ENCODE measurements at places on chromosomes 4 and X.
A peak's percentile ranks its signal among the peaks of the same experiment; 100 is the strongest.

- no peak for DNase-seq
These were observed 254.5 kb downstream of the SPRY1 start for GRCh38 chr4:123651066-123651465.

- DNase-seq = no peak
These were observed 961.3 kb downstream of the ADGRL3 start for GRCh38 chr4:62161446-62161845.

- DNase-seq = no peak
These were observed 157.0 kb downstream of the PCDH18 start for GRCh38 chr4:137375111-137375850.

GRCh38 chrX:333611-334311 lies 15.2 kb upstream of the GTPBP6 start:
- DNase-seq = no peak

DNA sequence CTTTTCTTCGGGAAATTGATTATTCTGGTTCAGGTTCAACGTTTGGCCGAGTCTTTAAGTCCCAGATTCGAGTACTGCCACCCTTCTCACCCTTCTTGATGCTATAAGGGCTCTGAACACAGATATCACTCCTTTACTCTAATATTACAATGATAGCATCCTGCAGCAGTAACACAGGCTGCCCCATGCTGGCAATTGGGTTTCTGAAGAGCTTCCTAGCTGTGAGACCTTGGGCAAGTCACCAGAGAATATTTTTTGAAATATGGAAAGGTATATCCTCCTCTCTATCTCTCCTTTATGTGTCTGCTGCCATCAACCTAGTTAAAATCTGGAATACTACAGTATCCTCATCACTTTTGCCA lies 297 bp upstream of the MTMR8 start:
- no peak for DNase-seq

DNA sequence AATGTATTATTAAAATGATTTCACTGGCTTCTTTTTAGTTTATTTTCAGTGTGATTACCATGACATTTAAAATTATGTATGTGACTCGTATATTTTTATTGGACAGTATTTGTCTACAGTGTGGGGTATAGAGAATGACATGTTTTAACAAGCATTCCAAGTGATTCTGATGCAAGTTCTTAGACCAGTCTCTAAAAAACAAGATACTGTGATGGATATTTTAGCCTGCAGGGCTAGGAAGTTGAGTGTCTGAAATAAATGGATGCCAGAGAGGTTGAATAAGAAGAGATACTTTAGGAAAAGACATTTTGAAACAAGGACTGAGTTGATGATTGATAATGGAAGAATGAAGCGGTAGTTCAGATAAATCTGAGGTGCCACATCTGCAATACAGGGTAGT lies 3.5 kb upstream of the MAD2L1 start:
- DNase-seq = no peak

DNA sequence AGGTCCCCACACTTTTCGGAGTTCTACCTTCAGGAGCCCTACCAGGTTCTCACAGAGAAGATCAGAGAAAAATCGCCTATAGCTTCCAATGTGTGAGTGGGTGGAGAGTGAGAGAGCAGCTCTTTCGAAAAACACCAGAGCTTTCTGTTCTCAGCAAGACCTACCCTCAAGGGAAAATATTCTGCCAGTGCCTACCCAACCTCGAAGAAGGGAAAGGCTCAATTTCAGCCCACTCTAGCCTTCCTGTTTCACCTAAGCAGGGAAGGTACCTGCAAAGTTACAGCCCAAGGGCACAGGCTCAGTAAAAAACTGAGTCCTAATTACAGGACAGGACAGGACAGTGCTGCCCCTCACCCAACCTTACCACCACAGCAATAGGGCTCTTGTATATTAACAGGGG lies 104.0 kb upstream of the WDR17 start:
- no peak for DNase-seq

- no peak for DNase-seq
These were observed 32.8 kb downstream of the CLDN22 start for GRCh38 chr4:183287309-183287659.

DNA sequence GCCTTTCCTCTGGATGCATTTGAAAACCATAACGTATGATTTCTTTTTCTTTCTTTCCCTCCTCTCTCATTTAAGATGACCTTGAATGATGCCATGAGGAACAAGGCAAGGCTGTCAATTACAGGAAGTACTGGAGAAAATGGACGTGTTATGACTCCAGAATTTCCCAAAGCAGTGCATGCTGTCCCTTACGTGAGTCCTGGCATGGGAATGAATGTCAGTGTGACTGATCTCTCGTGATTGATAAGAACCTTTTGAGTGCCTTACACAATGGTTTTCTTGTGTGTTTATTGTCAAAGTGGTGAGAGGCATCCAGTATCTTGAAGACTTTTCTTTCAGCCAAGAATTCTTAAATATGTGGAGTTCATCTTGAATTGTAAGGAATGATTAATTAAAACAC lies 142.8 kb downstream of the GRIA2 start:
- no peak for DNase-seq

GRCh38 chr4:8160233-8160560 lies 1.6 kb upstream of the ABLIM2 start:
- no peak for DNase-seq

DNA sequence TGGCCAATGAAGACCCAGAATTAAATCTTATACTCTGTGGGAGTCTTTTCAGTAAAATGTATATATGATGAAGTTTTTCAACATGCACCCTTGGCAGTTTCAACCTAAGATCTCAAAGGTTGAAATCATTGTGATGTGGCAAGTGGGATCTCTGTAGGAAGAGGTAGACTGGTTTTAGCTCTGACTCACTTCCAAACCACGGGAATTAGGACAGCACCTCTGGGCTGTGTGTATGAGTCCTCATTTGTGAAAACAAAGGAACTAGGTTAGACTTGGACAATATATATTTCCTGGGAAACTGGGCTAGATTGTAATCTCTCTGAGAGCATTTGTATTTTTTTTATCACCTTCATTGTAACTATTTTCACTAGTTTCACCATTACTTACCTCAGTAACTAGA lies 333.0 kb downstream of the ADGRL3 start:
- DNase-seq = no peak

DNA sequence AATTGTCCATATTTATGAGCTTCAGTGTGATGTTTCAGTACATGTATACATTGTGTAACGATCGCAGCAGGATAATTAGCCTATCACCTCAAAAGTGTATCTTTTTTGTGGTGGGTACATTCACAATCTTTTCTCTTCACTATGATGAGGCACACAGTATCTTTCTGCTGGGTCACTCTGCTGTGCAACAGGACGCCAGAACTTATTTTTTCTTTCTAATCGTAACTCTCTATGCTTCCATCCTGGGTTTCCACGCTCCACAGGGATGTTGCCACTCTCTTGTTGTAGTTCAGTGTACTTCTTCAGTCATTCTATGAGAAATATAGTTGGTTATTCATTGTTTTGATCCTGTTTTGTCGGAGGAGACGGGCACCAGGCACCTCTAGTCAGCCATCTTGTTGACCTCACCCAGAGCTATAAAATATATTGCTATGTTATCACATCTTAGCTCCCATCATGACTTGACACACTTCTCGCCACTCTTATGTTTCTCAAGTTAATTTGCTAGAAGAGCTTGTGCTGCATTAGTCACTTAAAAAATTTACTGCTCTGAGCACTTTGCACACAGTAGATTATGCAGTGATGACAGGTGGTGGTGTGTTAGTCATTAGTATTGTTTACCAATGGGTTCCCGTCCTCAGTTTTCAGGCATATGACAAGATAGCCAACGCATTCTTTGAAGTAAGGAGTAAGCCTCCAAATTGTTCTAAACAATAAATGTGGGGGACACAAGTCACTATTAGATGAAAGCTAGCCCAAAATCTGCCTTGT lies 1002.7 kb upstream of the PCDH7 start:
- DNase-seq = no peak

GRCh38 chr4:138833974-138834373 lies 181.6 kb upstream of the NOCT start:
- DNase-seq = no peak

- DNase-seq = no peak
These were observed 88.5 kb downstream of the PHKA2 start for GRCh38 chrX:18895189-18895951.

DNA sequence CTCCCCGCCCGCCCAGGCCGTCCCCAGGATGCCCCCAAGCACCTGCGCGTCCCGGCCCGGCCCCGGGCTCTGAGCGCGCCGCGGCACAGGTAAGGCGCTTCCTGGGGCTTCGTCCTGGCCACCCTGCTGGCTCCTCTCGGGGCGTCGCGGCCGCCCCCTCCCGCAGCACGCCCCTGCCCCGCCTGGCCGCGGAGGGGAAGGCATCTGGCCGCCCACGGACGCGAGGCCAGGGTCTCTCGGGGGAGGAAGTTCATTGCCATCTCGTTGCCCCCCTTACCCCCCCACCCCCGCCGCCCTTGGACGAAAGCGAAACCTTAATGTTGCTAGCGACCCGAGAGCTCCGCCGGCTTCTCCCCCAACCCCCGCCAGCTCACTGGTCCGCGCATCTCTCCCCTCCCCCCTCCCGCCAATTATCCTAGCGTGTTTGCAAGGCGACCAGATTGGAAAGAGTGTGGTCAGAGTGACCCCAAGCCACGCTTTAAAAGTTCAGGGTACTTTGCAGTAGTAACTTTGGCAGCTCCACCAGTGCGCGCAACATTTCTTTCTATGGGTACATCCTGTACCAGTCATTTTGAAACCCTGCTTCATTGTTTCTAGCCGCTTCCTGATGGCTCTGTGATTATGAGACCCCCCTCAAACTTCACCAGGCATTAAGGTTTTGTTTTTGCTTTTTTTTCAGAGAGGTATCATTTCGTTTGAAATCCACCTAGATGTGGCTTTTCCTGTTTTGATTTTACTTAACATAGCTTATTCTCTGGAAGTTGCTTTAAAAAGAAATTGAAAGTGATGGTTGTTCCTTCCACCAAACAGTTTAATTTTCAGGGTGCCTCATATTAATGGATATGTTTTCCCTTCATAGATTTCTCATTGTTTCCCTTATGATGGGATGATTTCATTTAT lies 626 bp downstream of the TBC1D1 start:
- DNase-seq = peak; percentile 28

- DNase-seq = no peak
These were observed 21.1 kb upstream of the SMIM10 start for GRCh38 chrX:134969726-134970125.

DNA sequence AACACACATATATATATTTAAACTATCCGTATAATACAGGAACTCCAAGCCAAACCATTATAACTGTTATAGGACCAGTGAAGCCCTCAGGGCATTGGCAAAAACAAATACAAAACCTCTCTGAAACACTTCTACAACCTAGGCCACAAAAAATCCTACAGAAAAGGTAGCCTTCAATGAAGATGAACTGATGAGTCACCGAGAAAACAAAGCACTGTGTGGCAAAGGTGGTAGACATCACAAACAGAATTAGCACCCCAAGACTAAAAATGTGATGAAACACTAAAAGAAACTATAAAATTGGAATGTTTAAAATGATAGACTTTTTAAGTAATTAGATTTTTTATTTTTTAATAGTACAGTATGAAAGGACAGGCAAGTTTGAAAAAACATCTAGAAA lies 5.5 kb upstream of the HSPA4L start:
- no peak for DNase-seq

DNA sequence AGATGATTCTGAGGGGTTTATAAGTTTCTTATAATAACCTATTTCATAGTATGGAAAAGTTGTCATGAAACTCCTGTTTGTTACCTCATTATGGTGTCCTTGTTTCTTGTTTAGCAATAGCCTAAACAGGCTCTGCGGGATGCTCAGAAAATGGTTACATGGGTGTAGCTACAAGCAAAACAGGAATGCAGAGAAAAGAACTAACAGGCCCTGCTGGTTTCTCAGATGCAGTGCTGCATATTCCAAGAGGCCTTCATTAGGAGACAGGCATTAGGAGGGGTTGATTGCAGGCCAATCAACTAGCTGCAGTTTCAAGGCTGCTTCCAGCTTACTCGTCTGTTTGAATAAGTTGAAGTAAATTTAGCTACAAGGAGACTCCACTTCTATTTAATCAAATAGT lies 37.6 kb upstream of the HPGD start:
- no peak for DNase-seq

- DNase-seq = no peak
These were observed 461 bp upstream of the SLC9A6 start for GRCh38 chrX:135984791-135985156.

DNA sequence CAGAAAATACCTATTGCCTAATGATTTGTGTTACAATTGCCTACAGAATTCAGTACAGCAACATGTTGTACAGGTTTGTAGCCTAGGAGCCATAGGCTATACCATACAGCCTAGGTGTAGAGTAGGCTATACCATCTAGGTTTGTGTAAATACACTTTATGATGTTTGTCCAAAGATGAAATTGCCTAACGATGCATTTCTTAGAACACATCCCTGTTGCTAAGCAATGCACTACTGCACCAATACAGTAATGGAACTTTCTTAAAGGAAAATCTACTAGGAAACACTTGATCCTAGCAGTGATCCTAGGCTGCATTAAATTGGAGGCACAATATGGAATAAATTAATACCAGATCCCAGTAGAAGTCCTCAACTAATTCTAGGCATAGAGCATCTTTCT lies 18.3 kb downstream of the NOA1 start:
- DNase-seq = no peak

All from 8988T (cell line).